NCI-H69 (cell line): ENCODE measurements at places on chromosomes 6 and 20.

GRCh38 chr6:16821834-16822264 is 60.6 kb upstream of the ATXN1 start:
- no peak for DNase-seq

DNA sequence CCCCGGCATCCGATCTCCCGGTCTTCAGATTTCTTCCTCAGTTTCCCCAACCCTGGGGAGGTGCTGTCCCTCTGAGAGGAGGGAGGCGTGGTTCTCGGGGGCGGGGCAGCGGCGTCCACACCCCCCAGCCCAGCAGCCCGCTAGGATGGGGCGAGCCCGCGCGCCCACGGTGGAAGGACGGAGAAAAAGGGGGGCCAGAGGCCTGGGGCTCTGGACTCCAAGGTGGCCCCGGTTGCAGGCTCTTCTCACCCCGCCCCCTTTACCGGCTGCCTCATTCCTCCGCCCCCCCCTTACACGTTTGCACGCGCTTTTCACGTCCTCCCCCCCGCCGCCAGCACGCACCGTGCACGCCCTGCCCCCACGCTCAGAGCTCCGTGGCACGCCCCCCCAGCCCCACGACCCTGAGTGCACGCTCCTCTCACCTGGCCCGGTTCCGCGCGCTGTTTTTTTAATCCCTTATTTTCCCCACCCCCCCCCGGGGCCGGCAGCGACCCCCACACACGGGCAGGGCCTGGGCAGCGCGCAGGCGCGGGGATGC is 402 bp downstream of the ZBTB12 start:
- DNase-seq: peak; percentile 81

DNA sequence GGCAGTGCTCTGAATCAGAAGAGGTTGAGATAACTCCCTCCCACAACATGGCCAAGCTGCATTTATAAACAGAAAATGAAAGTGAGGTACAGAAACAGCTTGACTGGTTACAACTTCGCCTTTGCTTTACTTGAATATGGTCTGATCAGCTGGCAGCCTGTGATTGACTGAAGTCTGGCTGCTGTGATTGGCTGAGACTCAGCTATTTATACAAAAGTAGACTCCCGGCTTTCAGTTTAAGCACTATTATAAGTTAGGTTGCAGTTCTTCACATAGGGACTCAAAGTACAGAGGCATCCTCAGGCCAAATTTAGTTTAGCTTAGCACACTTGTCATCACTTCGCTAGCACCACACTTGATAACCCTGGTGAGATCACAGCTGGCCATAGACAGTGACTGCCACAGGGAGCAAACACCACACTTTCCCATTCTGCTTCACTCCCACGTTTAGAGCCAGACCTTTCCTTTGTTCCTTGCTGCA is 362.6 kb downstream of the EPM2A start:
- DNase-seq: peak; percentile 25

GRCh38 chr20:24795436-24795835 is 153.6 kb upstream of the CST7 start:
- no peak for DNase-seq

DNA sequence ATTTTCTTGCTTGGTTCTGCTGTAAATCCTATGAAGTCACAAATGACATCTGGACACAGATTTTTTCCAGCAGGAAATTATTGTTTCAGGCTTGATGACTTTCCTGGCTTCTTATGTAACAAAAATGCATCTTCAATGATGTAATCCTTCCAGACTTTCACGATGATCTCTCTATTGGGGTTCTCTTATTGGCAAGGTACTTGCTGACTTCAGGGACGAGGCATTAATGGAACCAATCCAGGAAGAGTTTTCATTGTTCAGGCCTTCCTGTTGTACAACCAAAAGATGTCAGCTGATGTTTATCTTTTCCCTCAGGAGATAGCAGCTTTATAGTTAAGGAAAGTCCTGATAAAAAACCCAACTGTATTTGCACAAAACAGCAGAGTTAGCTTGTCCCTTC is 118.5 kb upstream of the MMS22L start:
- DNase-seq: no peak

- DNase-seq: no peak
These were observed 1279.5 kb upstream of the CITED2 start for GRCh38 chr6:140653972-140654371.

GRCh38 chr6:31617010-31617409 is 2.0 kb downstream of the AIF1 start:
- no peak for DNase-seq
